GOT3 (cell line): ENCODE measurements at places on chromosomes 16 and 17.

- DNase-seq, result no peak
These were observed 5.1 kb downstream of the CD300E start for GRCh38 chr17:74618451-74618850.

- no peak for DNase-seq
These were observed 14.9 kb downstream of the LIMD2 start for GRCh38 chr17:63685041-63685440.

DNA sequence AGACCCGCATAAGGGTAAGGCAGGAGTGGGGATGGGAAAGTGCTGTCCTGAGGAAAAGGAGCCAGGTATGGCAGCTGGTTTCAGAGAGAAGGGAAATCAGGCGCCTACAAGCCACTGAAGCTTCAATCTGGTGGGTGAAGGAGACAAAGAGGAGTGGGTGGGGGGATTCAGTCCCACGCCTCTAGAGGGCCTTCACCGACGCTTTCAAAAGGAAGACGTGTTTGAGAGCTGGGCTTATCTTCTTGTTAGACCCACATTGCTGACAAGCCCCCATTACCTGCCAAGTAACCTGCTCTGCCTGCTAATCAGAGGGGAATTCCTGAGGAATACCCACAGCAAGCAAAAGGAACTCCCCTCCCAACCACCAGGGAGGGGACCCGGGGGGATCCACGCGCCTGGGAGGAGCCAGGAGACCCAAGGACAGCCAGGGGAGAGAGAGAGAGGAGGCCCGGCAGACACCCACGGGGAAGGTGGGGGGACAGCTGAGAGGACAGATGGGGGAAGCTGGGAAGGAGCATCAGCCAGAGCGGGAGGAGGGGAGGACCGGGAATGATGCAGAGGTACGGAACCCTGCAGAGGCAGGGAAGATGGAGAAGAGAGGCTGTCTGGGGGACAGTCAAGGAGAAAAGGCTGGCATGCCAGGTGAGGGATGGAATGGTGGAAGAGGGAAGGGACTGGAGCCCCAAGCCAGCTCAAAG, 1.0 kb downstream of the MTMR4 start:
- no peak for DNase-seq

GRCh38 chr16:89244754-89245153, 27.3 kb downstream of the ZNF778 start:
- no peak for DNase-seq

DNA sequence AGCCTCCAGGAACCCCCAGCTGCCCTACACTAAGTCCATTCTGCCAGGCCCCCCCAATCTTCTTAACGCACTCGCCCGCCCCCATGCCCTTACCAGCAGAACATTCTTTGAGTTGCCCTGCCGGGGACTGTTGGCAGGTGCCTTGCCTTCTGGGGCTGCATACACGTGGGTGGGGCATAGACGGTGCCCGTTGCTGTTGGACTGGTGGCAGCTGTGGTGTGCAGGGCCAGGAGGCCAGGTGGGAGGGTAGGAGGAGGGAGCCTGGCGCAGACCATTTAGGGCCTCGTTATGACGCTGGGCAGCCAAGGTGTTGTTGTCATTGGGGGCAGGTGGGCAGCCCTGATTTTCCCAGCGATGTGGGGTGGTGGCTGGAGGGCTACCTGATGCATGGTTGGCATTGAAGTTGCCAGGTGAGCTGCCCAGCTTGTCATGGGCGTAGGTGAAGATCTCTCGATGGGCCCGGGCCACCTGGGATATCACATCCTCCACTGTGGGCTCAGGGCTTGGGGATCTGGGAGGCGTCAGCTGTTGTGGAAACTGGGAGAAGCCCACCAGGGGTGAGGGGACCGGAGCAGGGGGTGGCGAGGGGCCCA, 4.9 kb downstream of the NR1D1 start:
- no peak for DNase-seq

- DNase-seq, result no peak
These were observed 5.1 kb downstream of the CALCOCO2 start for GRCh38 chr17:48835971-48836370.

DNA sequence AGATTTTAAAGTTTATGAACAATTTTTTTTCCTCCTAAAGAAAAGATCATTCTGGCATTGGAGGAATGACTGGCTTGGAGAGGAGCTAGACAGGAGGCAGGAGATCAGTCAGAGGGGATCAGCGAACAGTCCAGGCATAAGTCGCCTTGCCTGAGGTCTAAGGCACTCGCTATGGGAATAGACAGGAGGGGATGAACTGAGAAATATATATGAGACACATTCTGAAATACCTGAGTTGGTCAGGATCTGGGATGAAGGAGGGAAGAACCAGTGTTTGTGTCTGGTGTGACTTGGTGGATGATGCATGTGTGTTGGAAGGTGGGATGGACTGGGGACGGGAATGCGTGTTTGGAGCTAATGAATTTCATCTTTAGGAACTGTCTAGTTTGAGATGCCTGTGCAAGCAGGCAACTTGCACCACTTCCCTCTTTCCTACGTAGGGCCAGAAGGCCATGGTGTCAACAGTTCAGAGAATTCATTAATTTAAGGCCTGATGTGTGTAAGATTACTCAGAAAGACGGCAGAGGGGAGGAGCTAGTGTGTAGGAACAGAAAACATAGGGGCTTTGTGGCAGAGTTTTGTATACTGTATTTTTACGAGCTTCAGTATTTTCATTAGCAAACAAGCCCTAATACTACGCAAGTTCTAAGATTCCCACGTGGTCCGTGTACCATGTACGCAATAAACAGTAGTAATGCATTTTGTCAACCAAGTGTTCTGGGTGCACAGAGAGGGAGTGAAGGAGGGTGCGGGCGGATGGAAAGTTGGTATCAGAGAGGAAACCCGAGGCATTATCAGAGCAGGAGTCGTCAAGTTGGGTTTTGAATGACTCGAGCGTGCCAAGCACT, 825 bp downstream of the HEATR6 start:
- no peak for DNase-seq

GRCh38 chr17:43673516-43674323, 12.0 kb upstream of the MEOX1 start:
- DNase-seq, result no peak

DNA sequence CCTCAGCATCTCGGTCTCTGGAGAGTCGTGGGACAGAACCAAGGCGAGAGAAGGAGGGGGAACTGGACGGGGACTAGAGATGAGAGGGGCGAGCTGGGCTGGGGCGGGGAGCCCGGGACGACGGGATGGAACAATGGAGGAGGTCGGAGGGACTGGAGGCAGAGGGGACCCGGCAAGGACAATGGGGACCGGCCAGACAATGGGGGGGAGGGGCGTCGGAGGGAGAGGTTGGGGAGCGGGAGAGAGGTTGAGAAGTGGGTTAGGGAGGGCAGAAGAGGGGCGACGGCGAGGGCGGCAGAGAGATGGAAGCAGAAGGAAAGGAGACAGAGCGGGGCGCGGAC, 719 bp downstream of the NGFR start:
- no peak for DNase-seq

- no peak for DNase-seq
These were observed 4.3 kb downstream of the CANT1 start for GRCh38 chr17:79005063-79005861.
